BJ (cell line): ENCODE measurements at places on chromosomes 12 and 14.

DNA sequence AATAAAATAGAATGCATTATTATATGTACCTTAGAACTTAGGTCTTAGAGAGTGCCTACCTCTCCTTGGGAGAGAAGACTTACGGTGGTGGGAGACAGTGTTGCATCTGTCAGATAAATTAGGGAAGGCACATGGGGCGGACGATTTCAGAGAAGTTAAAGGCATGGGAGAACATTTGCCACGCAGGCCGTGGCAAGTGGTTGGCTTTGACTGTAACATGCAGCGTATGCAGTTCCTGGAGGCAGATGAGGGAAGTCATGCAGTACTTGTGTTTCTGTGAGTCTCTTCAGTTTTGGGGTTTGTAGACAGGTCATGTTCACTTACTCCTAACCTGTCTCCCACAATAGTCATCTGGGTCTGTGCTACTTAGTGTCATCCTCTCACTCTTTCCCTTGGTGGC is 43.6 kb downstream of the ETV6 start:
- no peak for DNase-seq

DNA sequence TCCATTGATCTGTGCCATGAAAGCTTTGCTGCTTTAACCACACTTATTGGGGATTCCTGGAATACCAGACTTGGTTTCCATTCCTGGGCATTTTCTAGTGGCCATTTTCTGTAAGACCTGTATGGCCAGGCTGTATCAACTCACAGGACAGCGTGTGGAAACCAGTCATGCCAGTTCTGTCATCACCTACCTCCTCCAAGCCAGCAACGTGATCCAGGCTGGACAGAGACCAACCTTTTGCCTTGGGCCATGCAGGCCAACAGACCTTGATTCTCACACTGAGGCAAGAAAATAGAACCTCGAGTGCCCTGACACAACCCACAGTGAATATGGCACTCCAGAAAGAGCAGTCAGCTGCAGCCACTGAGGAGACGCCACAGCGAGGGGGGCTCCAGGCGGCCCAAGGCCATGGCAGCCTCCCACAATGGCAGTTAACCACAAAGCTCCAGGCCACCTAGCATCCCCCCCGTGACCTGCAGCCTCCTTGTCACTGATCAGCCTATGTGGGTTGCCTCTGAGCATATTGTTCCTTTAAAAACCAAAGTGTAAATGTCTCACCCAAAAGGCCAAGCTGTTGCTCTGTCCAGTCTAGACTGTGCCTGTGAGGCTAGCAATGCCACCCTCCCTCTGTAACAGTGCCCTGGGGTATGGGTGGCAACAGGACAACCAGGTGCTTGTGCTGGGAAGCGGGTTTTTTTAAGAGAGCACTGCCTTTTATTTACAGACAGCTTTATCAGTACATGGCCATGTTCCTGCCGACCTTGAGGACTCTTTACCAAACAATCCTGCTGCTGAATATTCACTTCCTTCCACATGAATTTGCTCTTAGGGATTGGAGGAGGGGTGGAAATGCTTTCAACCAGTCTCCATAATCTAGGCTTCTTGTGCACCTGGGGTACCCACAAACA is 168.7 kb upstream of the HIF1A start:
- DNase-seq, result no peak

- DNase-seq, result no peak
Observed at GRCh38 chr14:59284059-59284458, 95.6 kb downstream of the DAAM1 start.

DNA sequence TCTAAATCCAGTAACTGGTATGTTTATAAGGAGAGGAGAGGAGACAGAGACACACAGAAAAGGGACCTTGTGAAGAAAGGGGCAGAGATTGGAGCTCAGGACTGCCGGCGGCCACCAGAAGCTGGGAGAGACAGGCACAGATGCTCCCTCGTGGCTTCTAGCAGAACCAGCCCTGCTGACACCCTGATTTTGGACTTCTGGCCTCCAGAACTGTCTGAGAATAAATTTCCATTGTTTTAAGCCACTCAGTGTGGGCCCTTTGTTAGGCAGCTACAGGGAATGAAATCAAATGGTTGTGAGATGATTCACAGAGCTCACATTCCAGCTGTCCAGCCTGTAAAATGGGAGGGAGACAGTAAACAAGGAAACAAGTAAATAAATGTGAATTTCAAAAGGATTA is 47.6 kb downstream of the TMEM132C start:
- no peak for DNase-seq

DNA sequence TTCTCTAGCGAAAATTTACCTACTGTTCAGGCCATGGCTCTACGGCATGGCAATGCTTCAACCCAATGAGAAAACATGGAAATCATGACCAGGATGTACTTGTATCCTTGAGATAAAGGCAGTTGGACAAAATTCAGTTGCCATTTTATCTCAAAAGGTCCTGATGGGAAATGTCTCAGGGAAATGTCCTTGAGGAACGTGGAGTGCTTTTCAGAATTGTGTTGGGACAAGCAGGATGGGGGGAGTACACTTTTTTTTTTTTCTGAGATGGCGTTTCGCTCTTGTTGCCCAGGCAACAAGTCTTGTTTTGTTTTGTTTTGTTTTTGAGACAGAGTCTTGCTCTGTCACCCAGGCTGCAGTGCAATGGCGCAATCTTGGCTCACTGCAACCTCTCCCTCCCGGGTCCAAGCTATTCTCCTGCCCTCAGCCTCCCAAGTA is 86.8 kb upstream of the EIF5 start:
- DNase-seq, result no peak

DNA sequence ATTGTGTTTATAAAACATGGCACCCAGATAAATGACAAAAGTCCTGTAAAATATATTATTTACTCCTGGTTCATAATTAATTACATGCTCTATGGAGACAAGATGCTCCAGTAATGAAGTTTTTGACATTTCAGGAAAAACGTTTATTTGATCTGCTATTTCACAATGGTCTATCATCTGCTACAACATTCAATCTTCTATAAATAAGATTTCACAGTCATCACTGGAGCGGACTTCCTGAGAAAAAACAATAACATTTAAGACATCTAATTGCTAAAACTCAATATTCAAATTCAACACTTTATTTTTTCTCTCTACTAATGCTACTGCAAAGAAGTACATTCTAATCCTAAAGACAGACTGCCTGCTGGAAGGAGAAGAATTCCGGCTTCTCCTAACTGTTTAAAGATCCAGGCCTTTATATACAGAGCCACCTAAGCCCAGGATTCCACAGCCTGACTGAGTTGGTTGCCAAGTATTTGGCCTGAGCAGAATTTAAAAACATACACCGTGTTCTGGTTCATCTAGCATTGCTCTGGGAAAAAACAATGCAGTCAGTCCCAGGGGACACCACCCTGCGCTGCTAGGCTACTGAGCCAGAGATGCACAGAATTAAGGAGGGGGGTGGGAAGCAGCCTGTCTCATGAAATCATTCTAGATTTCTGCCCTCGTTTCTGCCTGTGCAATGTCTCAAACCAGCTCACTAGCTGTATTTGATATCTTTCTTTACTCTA is 58.0 kb downstream of the TMTC1 start:
- no peak for DNase-seq
